ENCODE measurements at places on chromosomes 11 and 22. TPM values are rescaled to one million over a fixed set of nuclear protein-coding genes. Genes with fewer than 3 reads are reported as not detected.

Gene MAPK8IP1
- 4.9 TPM for total RNA-seq

- DNase-seq = no peak
These were observed 323.9 kb downstream of the CADM1 start for GRCh38 chr11:115180272-115180671.

- DNase-seq = no peak
These were observed 16.6 kb upstream of the GNB1L start for GRCh38 chr22:19871023-19871844.

DNA sequence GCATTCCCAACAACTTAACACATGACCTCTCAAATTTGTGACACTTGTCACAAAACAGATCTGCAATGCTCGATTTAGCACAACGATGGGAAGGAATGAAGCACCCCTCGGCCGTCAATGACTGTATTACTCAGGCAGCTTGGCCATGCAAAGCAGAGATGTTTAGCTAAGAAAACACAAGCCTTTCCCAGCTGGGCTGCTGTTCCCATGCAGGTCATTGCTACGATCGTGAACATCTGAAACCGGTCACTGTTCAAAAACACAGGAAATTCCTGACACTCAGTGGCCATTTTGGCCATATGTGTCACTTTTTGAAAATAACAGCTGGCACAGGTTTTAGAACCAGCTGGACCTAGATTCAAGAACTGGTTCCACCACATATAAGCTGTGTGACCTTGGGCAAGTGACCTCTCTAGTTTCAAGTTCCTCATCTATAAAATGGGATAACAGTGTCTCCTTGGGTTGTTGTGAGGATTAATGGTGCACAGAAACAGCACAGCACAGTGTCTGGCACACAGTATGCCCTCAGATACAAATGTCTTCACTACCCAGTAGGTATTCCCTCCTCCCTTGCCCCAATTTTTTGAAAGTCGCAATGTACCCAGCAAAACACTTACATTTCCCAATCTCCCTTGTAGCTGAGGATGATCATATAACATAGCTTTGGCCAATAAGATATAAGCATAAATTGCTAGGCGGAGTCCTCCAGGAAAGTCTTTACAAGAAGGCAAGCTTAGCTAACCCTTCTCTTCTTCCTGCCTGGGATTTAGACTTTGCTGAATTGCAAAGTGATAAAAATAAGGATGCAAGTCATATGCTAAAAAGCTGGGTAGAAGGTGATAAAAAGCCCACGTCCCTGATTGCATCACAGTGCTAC, 93.1 kb downstream of the C11orf58 start:
- DNase-seq = no peak

- no peak for DNase-seq
These were observed 24.1 kb downstream of the ADAMTS15 start for GRCh38 chr11:130472434-130472961.

DNA sequence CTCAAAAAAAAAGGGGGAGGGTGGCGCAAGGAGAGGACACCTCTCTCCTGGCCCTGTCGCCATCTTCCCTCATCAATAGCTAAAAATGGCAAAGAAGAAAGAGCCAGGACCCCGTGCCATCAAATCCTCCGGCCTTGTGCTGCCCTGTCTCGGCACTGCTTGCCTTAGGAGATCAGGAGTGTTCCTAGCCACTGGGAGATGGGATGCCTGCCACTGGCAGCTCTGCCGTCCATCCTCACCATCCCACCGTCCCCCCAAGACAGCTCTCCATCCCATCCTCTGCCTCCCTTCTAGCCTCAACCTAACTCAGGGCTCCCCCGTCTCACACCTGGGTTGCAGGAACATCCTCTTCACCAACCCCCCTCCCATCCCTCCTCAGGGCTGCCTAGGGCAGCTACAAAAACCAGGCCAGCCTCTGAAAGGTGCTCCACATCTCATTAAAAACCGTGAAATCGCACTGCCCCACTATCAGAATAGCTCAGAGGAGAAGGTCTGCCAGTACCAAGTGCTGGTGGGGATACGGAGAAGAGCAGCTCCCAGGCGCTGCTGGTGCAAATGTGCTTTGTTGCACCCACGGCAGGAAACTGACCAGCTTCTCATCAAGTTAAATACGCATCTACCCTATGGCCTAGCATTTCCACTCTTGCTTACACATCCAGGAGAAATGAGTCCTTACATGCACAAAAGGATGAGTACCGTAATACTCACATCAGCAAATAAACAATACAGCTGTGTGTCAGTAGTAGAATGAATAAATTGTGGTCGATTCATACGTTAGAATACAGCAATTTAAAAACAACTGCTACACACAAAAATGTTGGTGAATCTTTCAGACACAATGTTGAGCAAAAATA, 31.7 kb upstream of the GCAT start:
- DNase-seq = no peak

DNA sequence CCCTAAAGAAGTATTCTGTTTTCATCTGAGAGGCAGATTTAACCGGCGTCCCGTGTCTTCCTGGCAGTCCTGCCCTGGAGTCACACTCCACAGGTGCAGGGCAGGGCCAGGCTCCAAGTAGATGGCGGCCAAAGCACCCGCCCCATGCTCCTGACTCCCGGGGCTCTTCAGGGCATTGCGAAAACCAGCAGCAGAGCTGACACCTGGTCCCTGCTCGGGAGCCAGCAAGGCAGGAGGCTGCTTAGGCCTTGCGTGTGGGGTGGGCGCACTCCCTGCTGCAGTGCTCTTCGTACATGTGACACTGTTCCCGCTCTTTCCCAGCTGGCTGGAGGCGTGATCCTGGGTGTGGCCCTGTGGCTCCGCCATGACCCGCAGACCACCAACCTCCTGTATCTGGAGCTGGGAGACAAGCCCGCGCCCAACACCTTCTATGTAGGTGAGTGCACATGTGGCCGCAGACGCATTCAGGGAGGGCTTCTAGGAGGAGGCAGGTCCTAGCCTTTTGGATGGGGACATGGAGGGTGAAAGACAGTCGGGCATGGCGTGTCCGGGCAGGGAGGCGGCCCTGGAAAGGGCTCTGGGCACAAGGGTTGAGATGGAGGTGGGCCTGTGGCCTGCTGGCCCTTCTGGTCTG, 10.3 kb upstream of the TSSC4 start:
- no peak for DNase-seq

DNA sequence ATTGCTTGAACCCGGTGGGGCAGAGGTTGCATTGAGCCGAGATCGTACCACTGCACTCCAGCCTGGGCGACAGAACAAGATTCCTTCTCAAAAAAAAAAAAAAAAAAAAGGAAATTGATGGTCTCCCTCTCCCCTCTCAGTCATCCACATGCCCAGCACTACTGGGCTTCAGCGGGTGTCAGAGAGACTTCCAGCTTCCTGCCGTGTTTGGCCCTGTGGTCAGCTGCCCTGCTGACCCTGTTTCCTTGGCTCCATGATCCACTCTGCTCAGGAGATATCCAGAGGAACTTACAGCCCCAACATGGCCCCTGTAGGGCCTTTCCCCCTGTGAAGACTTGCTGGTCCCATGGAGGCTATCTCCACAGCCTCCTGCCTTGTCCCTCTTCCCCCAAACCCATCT, 6.1 kb upstream of the PNPLA3 start:
- no peak for DNase-seq

Measured in Calu3 (cell line).